ENCODE measurements at places on chromosomes 2 and 18. TPM values are rescaled to one million over a fixed set of nuclear protein-coding genes. Genes with fewer than 3 reads are reported as not detected.

SEMA4C gene
- 34.1 TPM for total RNA-seq

DYSF gene
- 0.30 TPM for total RNA-seq

SH2D6 gene
- total RNA-seq, result not detected

DLGAP1 gene
- not detected for total RNA-seq

CCDC74B gene
- 4.8 TPM for total RNA-seq

Data from smooth muscle cell of the umbilical artery (primary cell).